T follicular helper cell (primary cell): ENCODE measurements at places on chromosomes 3 and 15.

- no peak for DNase-seq
Observed at GRCh38 chr3:194091141-194091540, 44.8 kb upstream of the HES1 start.

- DNase-seq, result no peak
Observed at GRCh38 chr3:179146911-179147513, 1.1 kb upstream of the PIK3CA start.

DNA sequence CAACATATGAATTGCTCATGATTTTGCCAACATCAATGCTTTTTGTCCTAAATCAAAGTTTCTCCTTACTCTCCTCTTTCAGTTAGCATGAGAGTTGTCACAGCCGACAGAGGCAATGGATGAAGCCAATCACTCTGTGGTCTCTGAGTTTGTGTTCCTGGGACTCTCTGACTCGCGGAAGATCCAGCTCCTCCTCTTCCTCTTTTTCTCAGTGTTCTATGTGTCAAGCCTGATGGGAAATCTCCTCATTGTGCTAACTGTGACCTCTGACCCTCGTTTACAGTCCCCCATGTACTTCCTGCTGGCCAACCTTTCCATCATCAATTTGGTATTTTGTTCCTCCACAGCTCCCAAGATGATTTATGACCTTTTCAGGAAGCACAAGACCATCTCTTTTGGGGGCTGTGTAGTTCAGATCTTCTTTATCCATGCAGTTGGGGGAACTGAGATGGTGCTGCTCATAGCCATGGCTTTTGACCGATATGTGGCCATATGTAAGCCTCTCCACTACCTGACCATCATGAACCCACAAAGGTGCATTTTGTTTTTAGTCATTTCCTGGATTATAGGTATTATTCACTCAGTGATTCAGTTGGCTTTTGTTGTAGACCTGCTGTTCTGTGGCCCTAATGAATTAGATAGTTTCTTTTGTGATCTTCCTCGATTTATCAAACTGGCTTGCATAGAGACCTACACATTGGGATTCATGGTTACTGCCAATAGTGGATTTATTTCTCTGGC, 2.5 kb downstream of the OR4F6 start:
- DNase-seq, result no peak

DNA sequence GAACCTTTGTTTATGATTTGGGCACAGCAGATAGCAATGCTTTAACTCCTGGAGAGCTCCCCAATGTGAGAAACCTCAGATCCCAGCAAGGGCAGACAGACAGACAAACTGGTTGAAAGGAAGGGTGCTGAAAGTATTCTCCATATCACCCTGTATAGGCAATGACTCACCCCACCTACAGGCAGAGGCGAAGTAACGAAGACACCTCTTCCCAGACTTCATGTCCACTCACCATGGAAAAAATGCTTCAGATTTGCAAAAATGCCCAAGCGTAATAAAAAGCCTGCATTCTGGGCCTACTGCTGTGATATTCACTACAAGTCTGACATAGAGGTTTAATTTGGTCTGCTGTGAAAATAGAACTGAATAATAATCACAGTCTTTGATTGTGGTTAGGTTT, 50.5 kb downstream of the THBS1 start:
- DNase-seq, result no peak

DNA sequence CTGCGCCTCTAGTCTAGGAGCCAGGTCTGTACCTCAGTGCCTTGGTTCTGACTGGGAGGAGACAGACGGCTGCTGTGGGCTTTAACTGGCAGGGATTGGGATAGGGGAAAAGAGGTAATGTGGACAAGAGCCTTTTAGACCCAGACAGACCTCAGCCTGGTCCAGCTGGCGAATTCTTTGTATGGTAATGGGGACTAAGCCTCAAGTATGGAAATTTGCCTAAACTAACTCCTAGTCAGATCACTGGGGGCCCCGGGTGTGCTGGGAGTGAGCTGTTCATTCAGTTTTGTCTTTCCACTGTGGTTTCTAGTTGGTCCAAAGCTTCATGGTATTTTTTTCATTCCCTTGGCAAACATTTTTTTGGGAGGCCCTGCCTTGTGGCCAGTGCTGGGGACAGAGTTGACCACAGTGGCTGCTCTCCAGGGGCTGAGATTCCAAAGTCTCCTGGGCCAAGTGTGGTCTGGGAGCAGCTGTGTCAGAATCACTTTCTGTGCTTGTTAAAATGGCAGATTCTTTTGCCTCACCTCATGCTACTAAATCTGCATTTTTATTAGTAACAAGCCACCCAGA, 261.4 kb upstream of the C2CD4B start:
- no peak for DNase-seq

GRCh38 chr3:174268061-174268460, 591.1 kb upstream of the NAALADL2 start:
- no peak for DNase-seq

DNA sequence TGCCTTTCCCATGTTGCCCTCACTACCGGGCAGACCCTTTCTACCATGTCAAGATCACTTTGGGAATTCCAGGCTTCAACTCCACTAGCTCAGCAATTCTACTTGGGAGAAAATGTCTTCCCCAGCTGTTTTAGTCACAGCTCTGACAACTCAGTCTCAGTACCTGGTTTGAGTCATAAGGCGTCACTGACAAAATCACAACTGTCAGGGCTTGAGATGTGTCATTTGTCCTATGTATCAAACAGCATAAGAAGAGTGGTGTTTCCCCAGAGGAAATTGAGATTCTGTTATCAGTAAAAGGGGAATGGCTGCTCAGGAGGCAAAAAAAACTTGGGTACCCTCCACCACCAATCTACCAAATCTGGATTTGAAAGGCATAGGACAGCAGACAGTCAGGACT, 594.9 kb upstream of the SUCLG2 start:
- no peak for DNase-seq

DNA sequence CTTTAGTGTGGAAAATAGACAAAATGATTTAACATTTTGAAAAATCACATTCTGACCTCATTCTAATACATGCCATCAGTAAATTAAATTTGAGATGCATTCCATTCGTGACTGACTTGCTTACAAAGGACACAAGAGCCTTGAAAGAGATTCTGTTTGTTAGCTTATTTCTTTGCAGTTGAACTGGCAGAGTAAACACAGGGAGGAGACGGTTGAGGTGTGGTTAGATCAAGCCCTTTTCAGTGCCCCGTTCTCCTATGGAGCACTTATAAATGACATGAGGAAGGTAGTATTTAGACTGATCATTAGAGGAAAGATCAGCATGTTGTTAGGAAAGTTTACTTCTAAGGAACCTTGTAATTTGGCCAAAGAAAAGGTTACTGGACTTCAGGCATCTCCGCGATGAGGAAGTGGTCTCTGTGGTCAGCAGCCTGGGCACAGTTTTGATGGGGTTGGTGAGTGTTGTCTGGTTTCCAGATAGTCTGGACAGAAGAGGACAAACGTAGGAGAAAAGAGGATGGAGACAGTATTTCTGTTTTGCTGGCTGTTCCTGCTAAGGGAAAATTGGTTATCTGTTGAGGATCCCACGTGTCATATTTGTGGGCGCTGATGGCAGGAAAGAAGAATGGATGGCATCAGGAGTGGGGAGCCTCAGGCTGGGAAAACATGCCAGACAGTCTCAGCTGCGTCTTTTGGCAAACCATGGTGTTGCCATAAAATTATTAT, 328.9 kb upstream of the TBL1XR1 start:
- no peak for DNase-seq
